Left ventricle myocardium superior (tissue), 1 donor: ENCODE measurements at places on chromosomes 3 and 15. TPM values are rescaled to one million over a fixed set of nuclear protein-coding genes. Genes with fewer than 3 reads are reported as not detected.

- no peak for DNase-seq
These were observed 4.3 kb downstream of the GREM1 start for GRCh38 chr15:32722136-32722535.

- DNase-seq: peak; percentile 29
These were observed 13.9 kb downstream of the CHST13 start for GRCh38 chr3:126537730-126538281.

DNA sequence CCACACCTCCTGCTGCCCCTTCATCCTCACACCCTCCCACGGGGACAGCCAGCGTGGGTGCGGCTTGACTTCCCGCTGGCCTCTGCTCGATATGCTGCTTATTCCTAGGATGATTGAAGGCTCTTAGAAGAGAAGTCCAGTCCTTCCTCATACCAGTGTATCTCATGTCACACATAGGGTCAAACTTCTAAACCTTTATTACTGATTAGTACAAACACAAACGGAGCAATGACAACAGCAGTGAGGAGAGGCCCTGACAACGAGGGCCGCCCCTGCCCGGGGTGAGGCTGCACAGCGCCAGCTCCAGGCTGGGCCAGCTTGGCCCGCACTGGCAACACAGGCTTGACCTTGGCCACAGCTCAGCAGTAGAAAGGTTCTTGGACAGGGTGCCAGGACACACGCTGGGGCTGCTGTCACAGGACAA lies 3.7 kb downstream of the CIB1 start:
- peak; percentile 80 for DNase-seq

DNA sequence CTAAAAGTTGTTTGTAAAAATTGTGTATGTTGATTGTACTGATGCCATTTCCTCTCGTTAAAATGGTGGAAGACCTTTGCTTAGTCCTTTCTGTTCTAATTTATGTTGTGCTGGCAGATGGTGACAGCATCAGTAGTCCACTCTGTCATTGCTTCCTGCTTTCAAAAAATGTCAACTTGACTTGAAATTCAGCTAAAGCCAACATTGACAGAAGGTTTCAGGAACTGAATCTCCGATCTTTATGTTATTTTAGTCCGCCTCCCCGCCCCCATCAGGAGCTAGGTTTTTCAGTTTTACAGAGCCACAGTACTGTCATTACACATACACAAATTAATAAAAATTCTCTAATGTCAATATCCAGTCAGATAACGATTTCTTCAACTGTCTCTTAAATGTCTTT lies 1.5 kb downstream of the CEP63 start:
- no peak for DNase-seq

DNA sequence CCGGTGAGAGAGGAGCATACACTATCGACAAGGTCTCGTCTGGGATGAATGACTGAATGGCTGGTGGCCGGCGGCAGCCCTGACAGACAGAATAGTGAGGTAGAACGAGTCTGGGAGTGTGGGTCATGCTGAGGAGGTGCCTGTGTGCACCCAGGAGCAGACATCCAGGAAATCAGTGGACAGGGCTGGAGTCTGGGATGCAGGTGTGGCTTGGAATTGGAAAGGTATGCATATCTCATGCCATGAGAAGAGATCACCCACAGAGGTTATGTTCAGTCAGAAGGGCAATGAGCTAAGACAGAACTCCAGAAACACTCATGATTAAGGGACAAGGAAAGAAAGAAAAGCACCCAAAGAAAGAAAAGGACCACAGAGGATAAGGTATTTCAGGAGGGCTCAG lies 20.8 kb downstream of the HACD2 start:
- DNase-seq: no peak

GRCh38 chr3:121660356-121661171 lies at the start of gene HCLS1:
TSS of gene HCLS1 (minus strand) at chr3:121660903. CDS start at chr3:121658347, 2,556 bp downstream.
- peak; percentile 42 for DNase-seq

GRCh38 chr15:101609742-101610610 lies 42.2 kb downstream of the TM2D3 start:
- no peak for DNase-seq

- DNase-seq: peak; percentile 55
These were observed at the start of gene TNK2 for GRCh38 chr3:195907934-195908693. TSS of gene TNK2 (minus strand) at chr3:195908551. CDS start at chr3:195888588, 19,963 bp downstream.

- peak; percentile 90 for DNase-seq
These were observed 22.9 kb downstream of the PDIA5 start for GRCh38 chr3:123089611-123090331.

GRCh38 chr15:95132774-95133173 lies 901.4 kb downstream of the MCTP2 start:
- no peak for DNase-seq

- no peak for DNase-seq
These were observed 897.3 kb downstream of the TUSC7 start for GRCh38 chr3:117606866-117607265.

SCAANT1 gene
- total RNA-seq: not detected

SLC6A6 gene
- 14.1 TPM for total RNA-seq

CCR8 gene
- not detected for total RNA-seq

CFAP91 gene
- total RNA-seq: 0.45 TPM

CHL1 gene
- total RNA-seq: 19.0 TPM
